CD4-positive, alpha-beta T cell treated with Interleukin-1 beta for 1 hour (primary cell): ENCODE measurements at places on chromosomes 4 and X.

- no peak for DNase-seq
These were observed 38.7 kb downstream of the SPATA4 start for GRCh38 chr4:176156656-176157055.

DNA sequence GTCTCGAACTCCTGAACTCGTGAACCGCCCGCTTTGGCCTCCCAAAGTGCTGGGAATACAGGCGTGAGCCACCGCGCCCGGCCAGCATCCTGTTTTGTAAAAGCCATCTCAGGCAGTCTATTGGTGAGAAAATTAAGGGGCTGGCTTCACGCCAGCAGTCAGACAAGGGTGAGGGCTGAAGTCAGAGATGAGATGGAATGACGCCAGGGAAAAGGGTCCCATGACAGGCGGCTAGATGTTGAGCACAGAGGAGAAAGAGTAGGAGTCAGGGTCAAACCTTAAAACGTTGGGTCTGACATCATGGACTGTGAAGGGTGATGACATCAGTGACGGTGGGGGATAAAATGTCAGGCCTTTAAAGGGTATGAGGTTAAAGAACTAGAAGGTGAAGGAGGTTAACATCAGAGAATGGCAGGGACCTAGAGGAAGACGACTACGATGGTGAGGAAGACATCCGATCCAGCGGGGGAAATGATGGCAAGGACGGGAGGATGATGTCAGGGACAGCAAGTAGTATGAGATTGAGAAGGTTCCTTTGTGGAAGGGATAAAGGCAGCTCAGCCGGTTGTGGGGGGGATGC lies 504 bp upstream of the RBM3 start:
- no peak for DNase-seq

DNA sequence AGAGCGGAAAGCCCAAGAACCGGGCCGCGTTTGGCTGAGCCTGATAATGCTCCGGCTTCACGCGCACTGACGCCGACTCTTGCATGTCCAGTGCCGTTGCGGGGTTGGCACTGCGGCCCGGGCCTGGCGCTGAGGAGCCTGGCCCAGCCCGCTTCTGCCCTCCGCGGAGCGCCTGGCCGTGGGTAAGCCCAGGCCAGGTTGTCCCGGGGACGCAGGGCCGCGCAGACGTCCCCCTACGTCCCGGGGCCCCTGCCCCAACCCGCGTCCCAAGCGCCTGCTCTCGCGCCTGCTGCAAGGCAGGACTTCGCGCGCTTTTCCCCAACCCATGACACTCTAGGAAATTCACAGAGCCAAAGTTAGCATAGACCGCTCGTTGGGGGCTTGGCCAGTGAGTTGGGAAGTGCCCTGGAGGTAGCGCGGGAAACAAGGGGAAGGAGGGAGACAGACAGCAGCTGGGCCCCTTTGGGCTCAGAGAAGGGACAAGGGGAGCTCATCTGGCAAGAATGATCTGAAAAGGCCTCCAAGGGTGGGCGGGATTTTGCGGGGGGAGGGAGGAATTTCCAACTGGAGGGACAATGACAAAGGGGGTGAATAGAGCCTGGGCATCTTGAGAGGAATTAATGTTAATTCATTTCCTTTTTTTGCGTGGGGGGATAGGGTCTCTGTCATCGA lies 665 bp upstream of the LRPAP1 start:
- DNase-seq: no peak

DNA sequence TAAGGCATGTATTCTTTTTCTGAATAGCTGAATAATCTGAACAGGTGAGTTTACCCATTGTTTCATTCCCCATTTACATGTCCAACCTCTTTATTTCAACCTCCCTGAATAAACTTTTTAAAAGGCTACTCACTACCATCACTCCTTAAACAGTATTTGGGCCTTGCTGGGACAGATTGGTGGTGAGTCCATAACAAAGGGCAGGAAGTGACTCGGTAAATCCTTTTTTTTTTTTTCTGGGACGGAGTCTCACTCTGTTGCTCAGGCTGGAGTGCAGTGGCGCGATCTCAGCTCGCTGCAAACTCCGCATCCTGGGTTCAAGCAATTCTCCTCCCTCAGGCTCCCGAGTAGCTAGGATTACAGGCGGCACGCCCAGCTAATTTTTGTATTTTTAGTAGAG lies 23.4 kb upstream of the SEC24B start:
- DNase-seq: no peak

DNA sequence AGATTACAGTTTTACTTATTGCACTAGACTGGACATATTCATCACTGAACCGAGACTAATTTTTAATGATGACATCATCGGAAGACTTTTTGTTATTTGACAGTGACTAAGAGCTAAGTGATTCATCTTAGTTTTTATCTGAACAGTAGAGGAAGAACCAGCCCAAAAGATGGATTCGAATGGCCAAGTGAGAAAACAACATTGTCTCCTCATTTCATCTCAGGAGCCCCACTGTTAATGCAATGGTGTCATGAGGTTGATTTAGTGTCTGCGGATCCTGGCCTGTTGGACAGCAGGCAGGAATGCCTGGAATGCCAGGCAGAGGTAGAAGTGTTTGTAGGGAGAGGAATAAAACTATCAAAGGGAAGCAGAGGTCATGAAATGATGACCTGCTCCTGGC lies 37.8 kb upstream of the HPF1 start:
- no peak for DNase-seq

DNA sequence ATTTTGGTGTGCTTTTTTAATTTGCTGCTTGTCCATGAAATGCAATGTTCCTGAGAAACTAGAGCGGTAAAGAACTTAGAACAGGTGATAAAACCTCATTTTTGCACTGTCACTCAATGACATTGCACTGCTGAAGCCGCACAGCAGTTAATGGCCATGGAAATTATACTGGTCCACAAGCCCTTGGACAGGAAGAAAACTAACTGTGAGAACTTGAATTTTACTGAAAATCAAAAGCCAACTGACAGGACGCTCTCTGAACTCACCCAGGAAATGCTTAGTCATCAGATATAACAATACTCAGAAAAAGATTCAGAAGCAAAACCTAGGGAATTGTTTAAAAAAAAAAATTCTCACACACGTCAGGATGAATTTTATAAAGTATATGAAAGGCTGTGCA lies 246.4 kb upstream of the SLC7A11 start:
- no peak for DNase-seq

- no peak for DNase-seq
These were observed 620.2 kb upstream of the INTU start for GRCh38 chr4:127012549-127012948.

DNA sequence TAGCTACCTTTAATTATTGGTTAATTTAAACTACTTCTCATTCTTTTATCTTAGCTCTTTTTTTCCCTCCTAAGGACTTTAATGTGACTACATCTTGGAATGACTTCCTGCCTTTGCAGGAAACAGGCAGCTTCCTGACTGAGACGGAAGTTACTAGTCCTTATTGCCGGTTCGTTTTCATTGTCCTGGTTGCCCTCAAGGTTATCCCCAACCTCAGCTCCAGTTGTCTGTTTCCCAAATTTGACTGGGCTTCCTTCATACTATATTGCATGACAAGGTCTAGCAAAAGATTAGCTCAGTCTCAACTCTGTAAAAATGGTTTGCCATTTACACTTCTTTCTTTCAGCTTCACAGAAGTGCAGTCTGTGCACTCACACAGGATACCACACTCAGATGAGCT lies 109.9 kb upstream of the DDX53 start:
- no peak for DNase-seq

DNA sequence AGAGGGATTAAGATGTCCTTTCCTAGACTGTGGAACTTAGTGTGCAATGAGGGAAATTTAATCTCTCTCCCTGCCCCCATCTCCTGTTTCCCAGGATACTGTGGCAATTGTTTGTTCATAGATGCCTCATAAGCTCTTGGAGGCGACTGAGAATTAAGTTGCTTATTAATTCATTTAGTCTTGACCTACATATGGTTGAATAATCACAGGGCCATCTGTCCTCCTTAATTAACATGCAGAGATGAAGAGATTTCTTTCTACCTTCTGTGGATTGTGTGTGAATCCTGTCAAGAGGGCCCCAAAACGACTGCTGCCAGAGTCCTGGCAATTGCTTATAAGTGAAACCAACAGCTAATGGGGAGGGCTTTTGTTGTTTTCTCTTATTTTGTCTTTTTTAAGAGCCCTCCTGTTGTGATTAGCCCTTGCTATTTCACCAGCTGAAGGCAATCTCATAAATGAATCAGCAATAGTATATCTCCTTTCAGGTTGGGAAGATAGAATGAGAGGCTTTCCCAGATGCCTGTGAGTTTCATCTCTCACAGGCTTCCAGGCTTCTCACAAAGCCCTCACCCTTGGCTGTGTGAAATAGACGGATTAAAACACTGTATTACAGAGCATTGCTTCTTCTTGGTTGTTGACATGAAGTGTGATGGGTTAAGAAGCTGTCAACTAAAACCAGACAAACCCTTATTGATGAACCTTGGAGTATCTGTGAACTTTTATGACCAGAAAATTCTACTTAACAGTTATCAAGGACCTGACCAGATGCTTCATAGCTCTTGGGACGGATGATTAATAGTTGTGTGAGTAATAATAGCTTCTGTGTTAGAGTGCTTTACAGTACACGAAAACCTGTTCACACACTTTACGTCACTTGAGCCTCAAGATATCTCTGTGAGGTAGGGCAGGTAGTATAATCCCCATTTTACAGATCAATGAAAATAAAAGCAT lies 58.5 kb downstream of the PGRMC2 start:
- DNase-seq: no peak

DNA sequence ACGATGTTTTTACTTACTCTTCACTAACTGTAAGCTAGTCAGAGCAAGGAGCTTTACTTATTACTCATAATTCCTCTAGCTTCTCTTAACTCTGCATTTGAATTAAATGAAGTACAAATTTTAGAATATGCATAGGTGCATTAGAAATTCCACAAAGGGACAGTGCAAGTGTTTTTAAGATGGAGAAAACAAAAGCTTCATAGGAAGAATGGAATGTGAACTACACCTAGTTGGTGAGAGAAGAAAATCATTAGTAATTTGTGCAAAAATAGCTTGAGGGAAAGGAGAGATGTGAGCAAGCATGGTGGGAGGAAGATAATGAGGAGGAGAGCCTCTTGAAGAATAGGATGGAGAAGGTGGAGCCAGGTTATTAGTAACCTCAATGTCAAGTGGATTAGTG lies 77.5 kb upstream of the SMARCA5 start:
- DNase-seq: no peak

DNA sequence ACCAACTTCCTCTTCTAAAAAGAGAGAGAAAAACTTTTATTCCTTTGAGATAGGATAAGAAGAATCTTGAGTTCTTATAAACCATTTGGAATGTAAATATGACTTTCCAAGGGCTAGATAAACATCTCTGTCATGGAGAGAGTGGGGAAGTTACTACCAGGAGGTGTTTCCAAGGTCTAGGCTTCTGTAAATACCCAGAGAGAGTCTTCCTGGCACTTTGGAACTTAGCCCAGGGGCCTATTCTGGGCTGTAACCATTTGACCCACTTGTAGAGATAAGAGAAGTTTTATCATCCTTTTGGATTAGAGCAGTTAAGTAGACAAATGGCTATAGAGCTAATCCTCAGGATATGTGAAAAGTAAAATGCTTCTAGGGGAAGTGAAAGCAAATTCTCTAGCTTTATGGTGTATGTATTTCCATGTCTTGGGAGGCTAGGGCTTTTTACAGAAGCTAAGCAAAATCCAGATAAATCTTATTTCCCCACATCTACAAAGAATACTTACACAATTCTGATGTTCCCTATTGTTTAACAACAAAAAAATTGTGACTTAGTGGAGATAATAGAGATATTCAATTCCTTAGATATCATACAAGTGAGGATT lies 51.1 kb downstream of the MCUB start:
- DNase-seq: no peak

DNA sequence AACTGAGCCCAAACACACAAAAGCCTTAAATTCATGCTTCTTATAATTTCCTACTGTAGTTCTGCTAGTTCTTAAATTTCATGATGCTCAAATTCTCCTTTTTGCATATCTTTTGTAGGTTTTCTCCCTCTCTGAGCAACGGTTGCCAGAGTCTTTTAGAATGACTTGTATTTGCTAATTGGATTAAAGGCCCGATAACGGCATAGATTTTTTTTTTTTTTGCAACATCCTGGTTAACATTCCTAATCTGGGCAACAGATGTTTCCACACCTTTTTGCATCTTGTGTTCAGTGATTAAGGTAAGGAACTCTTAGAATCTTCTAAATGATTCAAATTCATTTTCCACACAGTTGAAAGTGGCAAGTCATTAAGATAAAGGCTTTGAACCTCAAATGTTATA lies 66.3 kb upstream of the ADGRG2 start:
- no peak for DNase-seq

GRCh38 chr4:86185659-86186058 lies 174.2 kb downstream of the MAPK10 start:
- no peak for DNase-seq

- no peak for DNase-seq
These were observed 208.6 kb upstream of the ETNPPL start for GRCh38 chr4:108971473-108971872.

- no peak for DNase-seq
These were observed 622.9 kb upstream of the DIPK2B start for GRCh38 chrX:45823536-45823935.

DNA sequence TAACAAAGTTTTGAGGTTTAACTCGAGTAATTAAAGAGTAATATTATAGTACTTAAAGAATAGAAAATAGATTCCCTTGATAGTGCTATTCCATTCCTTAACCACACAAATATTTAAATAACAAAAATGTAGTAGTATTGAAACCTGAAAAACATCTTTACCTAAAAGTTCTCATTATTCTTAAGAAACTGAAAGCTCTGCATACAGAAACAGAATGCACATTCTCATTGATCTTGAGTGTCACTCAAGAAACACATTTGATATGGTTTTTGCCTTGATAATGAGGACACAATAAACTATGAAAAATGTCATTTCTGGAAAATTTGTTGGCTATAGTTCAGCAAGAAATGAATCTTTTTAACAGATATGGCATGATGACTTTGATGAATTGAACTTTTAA lies 268.5 kb downstream of the COL25A1 start:
- no peak for DNase-seq

- DNase-seq: no peak
These were observed 27.5 kb upstream of the PDGFC start for GRCh38 chr4:156999175-156999517.

DNA sequence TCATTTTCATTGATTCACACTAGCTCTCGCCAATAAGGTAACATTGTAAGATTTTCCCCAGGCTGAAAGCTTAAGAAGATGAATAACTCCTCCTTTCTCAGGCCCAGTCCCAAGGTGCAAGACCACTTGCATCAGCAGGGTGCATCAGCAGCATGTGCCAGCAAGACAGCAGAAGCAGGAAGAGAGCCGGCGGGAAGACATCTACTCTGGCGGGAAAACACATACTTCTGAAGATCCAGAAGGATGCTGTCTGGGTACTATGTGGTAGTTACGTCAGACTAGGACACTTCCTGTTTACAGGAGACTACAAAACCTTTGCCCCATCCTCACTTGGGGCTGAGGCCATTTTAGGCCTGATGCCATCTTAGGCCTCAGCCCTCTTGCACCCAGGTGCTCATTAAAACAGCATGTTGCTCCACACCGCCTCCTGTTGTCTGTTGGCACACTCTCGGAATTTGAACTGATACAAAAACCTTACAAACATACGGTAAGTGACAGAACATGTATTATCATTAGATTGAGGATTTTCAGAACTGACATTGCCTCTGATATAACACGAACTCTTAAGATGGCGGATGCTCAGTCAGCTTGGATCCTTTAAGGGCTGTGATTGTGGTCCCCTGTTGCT lies 886.5 kb upstream of the EPHA5 start:
- no peak for DNase-seq
